ENCODE measurements at places on chromosomes 5 and 9.

DNA sequence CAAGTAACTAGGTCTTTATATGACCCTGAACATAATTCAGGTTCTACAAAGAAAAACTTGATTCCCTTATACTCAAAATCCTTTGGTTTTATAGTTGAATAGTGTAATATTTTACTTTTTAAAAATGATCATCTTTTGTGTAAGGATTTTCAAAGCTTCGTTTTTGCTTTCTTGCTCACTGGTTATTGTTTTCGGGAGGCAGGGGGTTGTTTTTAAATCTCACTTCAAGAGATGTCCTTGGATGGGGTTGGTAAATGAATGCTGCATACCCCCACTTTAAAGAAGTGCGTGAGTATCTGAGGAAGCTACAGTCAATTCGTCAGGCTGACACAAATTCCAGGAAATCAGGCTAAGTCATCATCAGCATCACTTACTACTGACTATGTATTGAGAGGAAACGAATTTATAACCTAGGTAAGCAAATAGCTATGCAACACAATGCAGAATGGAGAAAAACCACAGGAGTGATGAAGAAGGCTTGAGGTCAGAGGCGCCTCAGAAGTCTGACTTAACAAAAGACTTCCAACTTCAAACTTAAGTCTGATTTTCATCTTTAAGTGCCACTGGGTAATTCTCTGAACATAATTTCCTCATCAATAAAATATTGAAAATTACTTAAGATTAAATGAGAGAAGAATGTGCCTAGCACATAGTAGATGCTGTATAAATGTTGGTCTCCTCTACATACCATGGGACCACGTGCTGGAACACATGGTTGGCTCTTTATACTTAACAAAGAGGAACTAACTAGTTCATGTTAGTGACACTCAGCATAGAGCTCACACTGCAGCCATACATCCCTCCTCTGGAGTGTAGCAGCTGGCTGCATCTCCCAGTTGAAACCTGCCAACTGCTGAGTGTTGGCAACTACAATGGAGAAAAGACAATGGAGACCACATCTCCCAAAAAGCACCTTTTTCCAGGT, 106.0 kb upstream of the KIF2A start:
- DNase-seq = no peak

DNA sequence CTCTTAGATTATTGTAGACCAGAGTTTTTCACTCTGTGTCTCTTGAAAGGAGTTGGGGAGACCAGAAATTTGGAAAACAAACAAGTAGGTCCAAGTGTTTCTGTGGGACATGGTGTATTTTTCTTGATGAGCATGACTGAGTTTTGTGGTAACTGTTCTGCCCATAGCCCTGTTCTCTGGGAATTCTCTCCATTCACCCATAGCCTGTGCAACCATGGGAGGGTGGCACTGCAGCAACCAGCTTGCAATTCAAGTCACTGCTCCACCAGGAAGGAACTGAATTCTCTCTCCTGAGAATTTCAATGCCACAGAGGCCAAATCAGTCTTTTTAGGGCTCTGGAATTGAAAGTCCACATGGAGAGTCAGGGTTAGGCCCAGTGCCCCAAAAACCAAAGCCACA, 475.3 kb upstream of the TRPC7 start:
- no peak for DNase-seq

DNA sequence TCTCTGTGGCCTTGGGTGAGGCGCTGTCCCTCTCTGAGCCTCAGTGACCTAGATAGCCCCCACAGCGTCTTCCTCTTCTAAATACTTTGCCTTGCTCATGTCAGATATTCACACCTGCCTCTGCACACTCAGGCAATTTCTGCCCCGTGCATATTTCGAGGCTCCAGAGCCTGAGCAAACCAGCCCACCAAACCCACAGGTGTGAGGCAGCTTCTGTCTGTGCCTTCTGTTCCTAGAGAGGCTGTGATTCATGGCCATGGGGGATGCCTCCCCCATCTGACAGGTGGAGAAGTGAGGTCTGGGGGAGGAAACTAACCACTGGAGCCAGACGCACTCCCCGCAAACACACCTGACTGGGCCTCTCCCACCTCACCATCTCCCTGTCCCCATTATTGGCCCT, 42.7 kb upstream of the CPLX2 start:
- DNase-seq = no peak

GRCh38 chr5:93607367-93608258, 24.6 kb downstream of the NR2F1 start:
- no peak for DNase-seq

DNA sequence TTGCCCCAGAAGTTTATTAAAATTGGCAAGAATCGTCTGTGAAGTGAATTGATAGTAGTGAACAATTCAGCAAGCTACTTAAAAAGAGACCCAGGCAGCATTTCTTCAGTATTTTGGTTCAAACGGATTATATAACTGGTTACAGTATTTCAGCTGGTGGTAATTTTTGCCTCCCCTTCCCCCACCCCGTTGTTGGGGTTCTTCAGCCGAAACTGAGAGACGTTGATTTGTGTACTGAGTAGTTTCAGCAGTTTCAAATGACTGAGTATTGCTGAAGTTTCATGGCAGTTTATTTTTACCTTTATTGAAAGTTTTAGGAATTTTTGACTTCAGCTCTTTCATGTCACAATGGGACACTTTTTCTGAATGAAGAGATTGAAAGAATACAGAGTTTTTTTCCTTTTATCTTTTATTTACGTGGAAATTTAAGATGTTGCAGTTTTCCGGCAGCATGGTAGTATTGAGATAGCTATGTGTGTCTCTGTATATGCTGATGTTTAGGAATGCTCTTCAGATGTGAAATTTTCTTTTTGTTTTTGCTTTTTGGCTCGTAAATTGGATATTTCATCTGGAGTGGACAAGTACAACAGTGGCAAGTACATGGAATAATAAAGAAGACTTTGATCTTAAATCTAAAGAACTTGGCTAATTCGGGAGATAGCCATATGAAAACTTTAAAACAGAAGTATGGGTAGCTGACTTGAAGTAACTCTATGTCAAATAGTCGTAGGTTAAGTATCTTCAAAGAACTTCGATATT, 1.9 kb downstream of the GPBP1 start:
- no peak for DNase-seq

DNA sequence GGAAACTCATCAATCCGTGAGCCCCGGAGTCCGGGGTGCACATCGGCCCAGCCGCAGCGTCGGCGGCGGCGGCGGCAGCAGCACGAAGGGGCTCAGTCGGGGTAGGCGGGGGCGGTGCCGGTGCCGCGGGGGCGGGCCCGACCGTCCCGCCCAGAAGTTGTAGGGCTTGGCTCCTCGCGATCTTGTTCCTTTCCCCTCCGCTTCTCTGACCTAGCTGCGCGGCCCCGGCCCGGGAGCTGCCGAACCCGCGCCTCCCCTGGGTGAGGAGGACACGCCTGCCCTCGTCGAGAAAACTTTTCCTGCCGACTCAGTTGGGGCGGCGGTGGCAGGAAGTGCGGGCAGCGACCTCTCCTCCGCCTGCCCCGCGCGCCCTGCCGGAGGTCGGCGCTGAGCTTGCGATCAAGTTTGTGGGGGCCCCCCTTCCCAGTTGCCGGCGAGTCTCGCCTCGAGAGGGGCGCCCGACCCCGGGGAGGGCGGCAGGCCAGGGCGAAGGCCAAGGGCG, at the start of gene MAN2A1:
Gene MAN2A1, plus strand, starts transcription at position 188 of the 502 bp plus-strand sequence. CDS start 491 bp downstream, outside the sequence.
- DNase-seq = peak; percentile 77

- DNase-seq = no peak
These were observed 34.9 kb downstream of the SLC6A3 start for GRCh38 chr5:1410156-1411014.

DNA sequence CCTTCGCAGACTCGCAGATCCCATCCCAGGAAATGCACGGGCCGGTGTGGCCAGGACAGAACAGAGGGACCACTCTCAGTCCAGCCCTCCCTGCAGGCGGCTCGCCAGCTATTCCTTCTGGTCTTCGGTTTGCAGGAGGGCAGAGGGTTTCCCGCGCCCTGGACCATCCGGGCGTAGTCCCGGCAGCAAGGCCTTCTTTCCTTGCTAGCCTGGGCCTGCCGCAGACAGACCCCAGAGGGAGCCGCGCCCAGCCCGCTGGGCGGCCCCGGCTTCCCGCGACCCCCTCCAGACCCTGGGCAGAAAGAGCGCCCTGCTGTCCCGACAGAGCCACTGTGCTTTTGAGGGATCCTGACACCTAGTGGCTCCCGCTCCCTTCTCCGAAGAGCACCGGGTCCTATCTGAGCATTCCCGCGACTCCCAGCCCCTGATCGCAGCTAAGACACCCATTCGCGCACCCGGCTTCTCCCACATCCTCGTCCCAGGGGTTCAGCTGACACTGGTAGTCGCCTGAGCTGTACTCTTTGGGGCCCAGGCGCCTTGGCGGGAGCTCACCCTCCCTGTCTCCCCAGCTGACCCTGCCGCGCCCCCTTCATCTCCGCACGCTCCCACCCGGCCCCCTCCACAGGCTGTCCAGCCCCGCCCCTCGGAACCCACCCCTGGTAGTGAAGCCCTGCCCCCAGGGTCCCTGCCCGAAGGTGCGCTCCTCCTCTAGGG, 1.1 kb downstream of the CFAP90 start:
- no peak for DNase-seq
